Hematopoietic multipotent progenitor cell treated with erythropoietin and hydrocortisone succinate and interleukin-3 and kit ligand, for 15 days (in vitro differentiated cells): ENCODE measurements at places on chromosomes 5 and 9.

DNA sequence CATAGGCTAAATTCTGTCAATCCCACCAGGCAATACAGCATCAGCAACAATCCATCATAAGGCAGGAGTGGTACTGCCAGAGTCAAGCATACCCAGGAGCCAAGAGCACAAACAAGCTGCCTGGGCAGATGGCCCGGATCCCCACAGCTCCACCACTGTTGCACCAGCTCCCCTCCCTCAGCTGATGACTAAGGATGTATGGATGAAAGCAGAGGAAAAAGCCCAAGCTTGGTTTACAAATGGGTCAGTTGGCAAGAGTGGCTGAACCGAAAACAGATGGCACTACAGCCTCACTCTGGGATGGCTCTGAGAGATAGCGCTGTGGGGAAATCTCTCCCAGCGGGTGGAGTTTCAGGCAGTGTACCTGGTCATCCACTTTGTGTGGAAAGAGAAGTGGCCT, 29.4 kb downstream of the DROSHA start:
- no peak for DNase-seq

DNA sequence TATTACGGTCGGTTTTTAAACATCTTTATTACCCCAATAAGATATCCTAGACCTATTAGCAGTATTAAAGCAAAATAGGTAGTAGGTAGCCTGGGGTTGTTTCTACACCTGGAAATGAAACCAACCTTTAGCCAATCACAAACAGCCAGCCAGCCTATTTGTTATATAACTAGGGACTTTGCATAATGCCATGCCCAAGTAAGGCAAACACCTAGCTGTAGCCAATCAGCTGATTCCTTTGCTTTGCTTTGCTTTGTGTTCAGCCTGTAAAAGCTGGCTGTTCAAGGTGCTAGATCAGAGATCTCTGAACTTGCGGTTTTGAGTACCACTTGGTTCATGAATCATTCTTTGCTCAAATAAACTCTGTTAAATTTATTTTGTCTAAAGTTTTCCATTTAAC, 46.5 kb upstream of the SETD9 start:
- no peak for DNase-seq

DNA sequence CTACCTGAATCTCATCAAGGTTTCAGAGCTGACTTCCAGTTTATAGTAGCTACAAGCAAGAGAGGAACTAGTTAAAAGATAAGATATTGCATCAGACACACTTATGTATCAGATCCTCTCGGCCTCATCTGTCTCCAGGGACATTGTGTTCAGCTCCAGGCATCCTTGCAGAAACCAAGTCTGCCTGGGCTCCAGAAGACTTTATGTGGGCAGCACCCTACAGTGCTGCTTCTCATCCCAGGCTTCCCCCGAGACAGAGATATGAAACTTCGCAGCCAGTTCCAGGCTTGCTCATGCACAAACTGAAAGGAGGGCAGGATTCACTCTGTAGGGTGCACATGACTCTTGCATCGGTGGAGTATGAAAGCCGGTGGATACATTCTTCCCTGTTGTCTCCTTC, 33.9 kb upstream of the FOXB2 start:
- DNase-seq = no peak

GRCh38 chr5:37888476-37888875, 48.6 kb upstream of the GDNF start:
- no peak for DNase-seq
